ENCODE measurements at places on chromosomes 6 and 20. TPM values are rescaled to one million over a fixed set of nuclear protein-coding genes. Genes with fewer than 3 reads are reported as not detected.
A peak's percentile ranks its signal among the peaks of the same experiment; 100 is the strongest.

Gene CPXM1
- 3.8 TPM for total RNA-seq

Gene DEFB124
- not detected for total RNA-seq

Gene HS3ST5
- total RNA-seq = not detected

DNA sequence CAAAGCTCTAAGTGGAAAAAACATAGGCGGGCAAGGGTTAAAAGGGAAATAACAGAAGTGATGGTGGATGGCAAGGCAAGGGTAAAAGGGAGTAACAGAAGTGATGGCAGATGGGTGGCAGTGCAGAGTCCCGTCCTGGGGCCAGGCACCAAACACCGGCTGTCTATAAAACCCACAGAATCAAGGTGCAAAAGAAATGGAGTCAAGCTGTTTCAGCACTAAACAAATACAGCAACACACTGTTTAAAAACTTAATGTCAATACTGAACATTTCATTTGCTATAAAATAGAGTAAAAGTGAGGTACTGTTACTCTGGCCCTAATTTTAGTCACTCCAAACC is 87.6 kb downstream of the MAN1A1 start:
- H3K27me3 ChIP-seq = no peaks in the 10 kb centered on the region
- no peak for DNase-seq
- H3K4me3 ChIP-seq = no peak overlapping the region
- H3K27ac ChIP-seq = no peak overlapping the region

GRCh38 chr6:31070711-31071197 is 41.6 kb downstream of the C6orf15 start:
- no peaks in the 10 kb centered on the region for H3K27me3 ChIP-seq
- H3K4me3 ChIP-seq = no peak overlapping the region
- peaks cover 9% of the 10 kb centered on the region for H3K4me1 ChIP-seq
- no peaks in the 10 kb centered on the region for H3K36me3 ChIP-seq

Gene ZFP57
- total RNA-seq = not detected

Gene FAM209B
- total RNA-seq = 0.81 TPM

DNA sequence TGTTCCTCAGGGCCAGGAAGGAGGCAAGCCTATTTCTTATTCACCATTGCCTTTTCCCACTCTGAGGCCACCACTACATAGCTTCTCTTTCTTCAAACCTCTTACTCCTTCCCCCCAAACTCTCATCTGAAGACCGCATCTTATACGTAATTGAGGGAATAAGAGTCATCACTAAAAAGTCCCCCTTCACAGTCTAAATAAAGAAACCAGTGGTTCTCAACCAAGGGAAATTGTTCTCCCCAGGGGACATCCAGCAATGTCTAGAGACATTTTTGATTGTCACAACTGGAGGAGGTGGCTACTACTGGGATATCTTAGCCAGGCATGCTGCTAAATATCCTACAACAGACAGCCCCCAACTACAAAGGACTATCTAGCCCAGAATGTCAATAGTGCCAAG is 327.6 kb upstream of the CNR1 start:
- H3K36me3 ChIP-seq = no peaks in the 10 kb centered on the region
- H3K27ac ChIP-seq = no peak overlapping the region

Gene ZSCAN26
- 19.9 TPM for total RNA-seq

DNA sequence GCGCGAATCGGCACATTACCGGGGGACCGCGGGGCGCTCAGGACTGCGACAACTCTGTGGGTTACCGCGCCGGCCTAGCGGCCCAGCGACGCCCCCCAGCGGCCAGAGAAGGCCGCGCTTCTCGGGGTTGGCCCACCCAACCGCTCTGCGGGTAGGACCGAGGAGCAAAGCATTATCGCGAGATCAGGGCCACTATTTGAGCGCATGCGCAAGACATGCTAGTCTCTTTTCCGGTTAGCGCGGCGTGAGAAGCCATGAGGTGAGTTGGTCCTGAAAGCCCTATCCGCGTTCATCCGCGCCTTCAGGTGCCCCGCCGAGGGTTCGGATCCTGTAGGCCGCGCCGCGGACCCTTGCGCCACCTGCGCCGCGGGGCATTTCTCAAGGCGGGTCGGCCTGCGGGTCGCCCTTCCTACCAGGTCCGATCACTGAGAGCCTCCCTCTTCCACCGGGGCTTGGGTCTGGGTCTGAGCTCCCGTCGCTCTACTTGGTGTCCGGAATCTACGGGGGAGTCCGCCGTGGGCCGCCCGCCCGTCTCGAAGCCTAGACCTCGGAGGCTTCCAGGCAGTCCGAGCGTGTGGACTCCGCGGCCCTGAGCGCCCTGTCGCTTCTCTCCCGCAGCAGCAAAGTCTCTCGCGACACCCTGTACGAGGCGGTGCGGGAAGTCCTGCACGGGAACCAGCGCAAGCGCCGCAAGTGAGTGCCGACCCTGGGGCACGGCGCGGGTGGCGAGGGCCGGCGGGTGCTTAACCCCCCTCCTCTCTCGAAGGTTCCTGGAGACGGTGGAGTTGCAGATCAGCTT is at the start of gene RPL10A:
Gene RPL10A, plus strand, starts transcription at position 221 of the 799 bp plus-strand sequence. Its CDS starts 34 bp downstream, at position 255.
- H3K4me1 ChIP-seq = peaks cover 17% of the 10 kb centered on the region
- peak within 1 kb of the TSS; percentile 99 for H3K27ac ChIP-seq
- no peaks in the 10 kb centered on the region for H3K27me3 ChIP-seq
- peak within 1 kb of the TSS; percentile 99 for H3K4me3 ChIP-seq

DNA sequence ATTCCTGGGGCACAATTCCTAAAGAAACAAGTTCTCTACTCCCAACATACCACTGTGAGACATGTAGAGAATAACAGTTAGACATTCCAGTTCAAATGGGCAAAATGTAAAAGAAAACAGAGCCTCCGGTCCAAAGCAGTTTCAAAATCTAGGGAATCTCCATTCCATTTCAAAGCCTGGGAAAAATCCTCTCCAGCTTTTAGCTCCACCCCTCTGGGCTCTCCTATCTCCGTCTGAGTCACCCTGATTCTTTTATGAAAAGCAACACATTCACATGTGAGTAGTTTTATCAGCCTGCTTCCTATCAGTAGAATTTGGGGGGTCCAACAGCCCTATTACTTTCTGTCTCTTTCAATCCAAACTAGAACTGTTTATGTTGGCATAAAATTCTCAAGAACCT is 3.7 kb downstream of the CSNK2A1 start:
- peaks cover 15% of the 10 kb centered on the region for H3K4me1 ChIP-seq
- no peak for DNase-seq
- H3K27me3 ChIP-seq = no peaks in the 10 kb centered on the region
- H3K36me3 ChIP-seq = peaks cover 19% of the 10 kb centered on the region

- peak; percentile 80 for DNase-seq
- peak overlapping the region; percentile 74 for H3K4me3 ChIP-seq
- H3K27me3 ChIP-seq = no peaks in the 10 kb centered on the region
- peaks cover 31% of the 10 kb centered on the region for H3K4me1 ChIP-seq
- peak overlapping the region; percentile 54 for H3K27ac ChIP-seq
These were observed 1.4 kb downstream of the TFEB start for GRCh38 chr6:41733707-41734665.

Gene IL17A
- total RNA-seq = not detected

DNA sequence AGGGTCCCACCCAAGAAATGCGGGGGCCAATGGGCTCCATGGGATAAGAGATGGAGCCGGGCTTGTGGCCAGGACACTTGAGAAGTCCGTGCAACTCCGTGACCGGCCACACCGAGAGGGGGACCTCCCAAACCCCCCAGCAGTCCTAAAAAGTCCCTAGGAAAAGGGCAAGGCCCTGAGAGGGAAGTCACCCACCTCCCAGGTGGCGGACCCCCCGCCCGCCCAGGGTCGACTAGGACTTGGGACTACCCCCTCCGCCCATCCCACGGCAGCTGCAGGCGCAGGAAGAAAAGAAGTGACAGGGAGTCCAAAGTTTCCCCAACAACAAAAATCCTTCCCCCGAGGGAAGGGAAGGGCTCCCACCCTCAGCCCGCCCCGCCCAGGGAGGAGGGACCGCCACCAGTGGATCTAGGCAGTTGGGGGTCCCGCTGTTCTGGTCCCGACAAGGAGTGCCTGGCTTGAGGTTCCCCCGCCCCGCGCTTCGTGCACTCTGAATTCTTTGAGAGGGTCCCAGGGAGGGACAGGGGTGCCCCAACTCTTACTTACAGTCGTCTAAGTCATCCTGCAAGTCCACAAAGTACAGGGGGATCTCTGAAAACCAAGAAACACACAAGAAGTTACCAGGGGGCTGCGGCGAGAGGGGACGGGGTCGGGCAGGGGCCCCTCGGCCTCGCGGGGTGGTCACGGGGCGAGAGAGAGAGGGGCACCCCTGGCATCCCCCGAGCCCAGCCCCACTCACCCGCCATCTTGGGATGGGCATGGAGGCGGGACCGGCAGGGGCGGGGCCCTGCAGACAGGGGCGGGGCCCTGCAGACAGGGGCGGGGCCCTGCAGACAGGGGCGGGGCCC is 611 bp upstream of the RAB22A start:
- peaks cover 12% of the 10 kb centered on the region for H3K36me3 ChIP-seq
- no peaks in the 10 kb centered on the region for H3K27me3 ChIP-seq
- peak overlapping the region; percentile 98 for H3K4me3 ChIP-seq
- peak; percentile 40 for DNase-seq
- H3K4me1 ChIP-seq = peaks cover 13% of the 10 kb centered on the region

- H3K27me3 ChIP-seq = no peaks in the 10 kb centered on the region
- peak overlapping the region; percentile 57 for H3K27ac ChIP-seq
- no peaks in the 10 kb centered on the region for H3K36me3 ChIP-seq
- H3K4me3 ChIP-seq = peak overlapping the region; percentile 73
- H3K4me1 ChIP-seq = no peaks in the 10 kb centered on the region
These were observed 52.9 kb upstream of the BTN3A2 start for GRCh38 chr6:26312096-26312463.

DNA sequence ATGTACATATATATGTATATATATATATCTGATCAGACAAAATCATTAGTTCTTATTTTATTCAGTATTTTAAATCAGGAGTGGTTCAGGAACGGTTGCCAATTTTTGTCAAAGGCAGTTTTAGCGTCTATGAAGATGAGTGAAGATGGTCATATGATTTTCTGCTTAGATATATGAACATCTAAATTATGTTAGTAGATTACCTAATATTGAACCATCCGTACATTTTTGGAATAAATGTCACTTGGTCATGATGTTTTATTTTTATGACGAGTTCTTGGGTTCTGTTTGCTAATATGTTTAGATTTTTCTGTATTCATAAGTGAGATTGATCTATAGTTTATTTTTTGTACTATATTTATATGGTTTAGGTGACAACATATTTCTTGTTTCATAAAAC is 3.3 kb downstream of the TMEM244 start:
- H3K4me1 ChIP-seq = no peaks in the 10 kb centered on the region
- DNase-seq = no peak
- H3K27ac ChIP-seq = no peak overlapping the region
- H3K36me3 ChIP-seq = no peaks in the 10 kb centered on the region
- no peak overlapping the region for H3K4me3 ChIP-seq

DNA sequence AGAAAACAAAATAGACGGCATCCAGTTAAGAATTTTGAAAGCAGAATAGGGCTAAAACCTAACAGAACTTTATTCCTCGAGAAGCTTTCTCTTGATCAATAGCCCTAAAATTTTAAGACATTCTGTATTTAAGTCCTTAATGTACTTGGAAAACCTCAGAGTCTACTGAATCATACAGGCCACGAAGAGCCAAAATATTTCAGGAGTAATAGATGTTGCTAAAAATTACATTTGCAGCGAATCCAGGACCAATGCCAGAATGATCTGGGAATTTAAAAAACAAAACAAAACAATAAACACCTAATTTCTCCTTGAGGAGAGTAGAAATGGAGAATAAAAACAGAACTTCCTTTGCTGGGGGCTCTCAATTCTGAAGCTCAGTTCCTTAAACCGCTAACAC is 23.3 kb downstream of the ATXN1 start:
- peak overlapping the region; percentile 67 for H3K27ac ChIP-seq
- no peaks in the 10 kb centered on the region for H3K36me3 ChIP-seq
- no peaks in the 10 kb centered on the region for H3K27me3 ChIP-seq
- H3K4me3 ChIP-seq = no peak overlapping the region
- peaks cover 50% of the 10 kb centered on the region for H3K4me1 ChIP-seq
- DNase-seq = no peak

Gene BHLHE23
- not detected for total RNA-seq

- no peaks in the 10 kb centered on the region for H3K27me3 ChIP-seq
- no peak overlapping the region for H3K4me3 ChIP-seq
- peaks cover 5% of the 10 kb centered on the region for H3K4me1 ChIP-seq
- no peak overlapping the region for H3K27ac ChIP-seq
- H3K36me3 ChIP-seq = no peaks in the 10 kb centered on the region
These were observed 464.5 kb upstream of the MARCKS start for GRCh38 chr6:113392551-113393055.

GRCh38 chr6:30599625-30600324 is 17.3 kb downstream of the PPP1R10 start:
- no peaks in the 10 kb centered on the region for H3K27me3 ChIP-seq
- no peak overlapping the region for H3K4me3 ChIP-seq
- DNase-seq = no peak
- H3K4me1 ChIP-seq = no peaks in the 10 kb centered on the region
- no peak overlapping the region for H3K27ac ChIP-seq

DNA sequence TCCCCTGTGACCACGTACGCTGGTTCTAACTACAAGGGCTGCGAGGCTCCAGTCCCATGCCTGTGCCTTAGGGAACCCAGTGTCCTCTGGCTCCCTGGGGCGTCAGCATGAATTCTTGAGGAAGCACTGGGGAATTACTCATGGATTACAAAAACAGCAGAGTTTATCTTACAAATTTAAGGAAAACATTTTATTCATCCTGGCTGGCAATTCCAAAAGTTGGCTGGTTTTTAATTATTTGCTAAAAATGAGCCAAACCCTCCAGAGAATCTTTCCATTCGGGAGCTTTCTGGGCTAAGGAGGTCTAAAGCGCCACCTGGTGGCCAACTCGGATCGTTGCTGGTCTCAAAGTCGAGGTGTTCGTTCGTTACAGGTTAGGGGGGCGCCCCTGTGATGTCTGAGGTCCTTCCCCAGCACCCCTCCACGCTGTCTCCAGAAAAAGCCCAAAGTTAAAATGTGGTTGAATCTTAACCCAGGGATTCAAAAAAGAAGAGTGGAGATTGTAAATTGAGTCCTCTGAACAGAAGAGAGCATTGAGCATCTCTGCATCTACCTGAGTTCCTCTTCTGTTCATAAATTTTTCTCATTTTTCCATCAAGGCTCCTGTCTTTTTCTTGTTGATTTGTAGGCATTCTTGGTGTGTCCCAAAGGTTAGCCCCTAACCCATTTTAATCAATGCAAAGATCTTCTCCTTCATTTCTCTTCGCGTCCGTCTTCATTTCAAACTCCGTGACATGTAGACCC is 99.4 kb downstream of the BFSP1 start:
- H3K27me3 ChIP-seq = no peaks in the 10 kb centered on the region
- peaks cover 20% of the 10 kb centered on the region for H3K36me3 ChIP-seq
- no peak overlapping the region for H3K4me3 ChIP-seq
- DNase-seq = peak; percentile 81
- H3K27ac ChIP-seq = peak overlapping the region; percentile 51

- no peak overlapping the region for H3K27ac ChIP-seq
- no peak overlapping the region for H3K4me3 ChIP-seq
- DNase-seq = no peak
- no peaks in the 10 kb centered on the region for H3K36me3 ChIP-seq
These were observed 19.3 kb upstream of the IYD start for GRCh38 chr6:150349546-150349945.
